ENCODE measurements at places on chromosomes 4 and X.

DNA sequence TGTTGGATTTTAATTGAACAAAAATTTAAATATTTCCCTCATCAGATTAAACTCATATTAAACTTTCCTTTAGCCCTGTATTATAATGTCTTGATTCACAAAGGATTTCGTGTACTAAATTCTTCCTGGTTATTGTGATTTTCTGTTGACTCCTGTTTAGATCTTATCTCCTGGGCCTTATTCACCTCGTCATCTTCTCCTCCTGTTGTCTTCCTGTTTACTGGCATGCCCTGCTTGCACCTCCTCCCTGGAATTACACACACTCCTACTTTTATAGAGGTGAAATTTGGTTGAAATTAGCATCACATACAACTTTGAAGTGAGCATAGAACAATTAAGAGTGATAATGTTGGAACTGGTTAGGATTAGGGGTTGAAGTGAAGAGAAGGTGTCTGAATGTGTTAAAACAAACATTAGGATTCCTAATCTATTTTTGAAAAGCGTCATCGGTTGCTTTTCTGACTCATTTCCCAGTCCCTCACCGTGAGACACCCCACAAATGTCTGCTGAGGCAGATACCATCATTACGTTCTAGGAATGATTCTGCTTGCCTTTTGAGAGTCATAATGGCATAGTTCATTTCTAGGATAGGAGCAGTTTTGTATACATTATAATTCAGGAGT is 32.5 kb downstream of the TLL1 start:
- no peak for DNase-seq

GRCh38 chrX:71504346-71504745 is 28.6 kb upstream of the OGT start:
- no peak for DNase-seq

DNA sequence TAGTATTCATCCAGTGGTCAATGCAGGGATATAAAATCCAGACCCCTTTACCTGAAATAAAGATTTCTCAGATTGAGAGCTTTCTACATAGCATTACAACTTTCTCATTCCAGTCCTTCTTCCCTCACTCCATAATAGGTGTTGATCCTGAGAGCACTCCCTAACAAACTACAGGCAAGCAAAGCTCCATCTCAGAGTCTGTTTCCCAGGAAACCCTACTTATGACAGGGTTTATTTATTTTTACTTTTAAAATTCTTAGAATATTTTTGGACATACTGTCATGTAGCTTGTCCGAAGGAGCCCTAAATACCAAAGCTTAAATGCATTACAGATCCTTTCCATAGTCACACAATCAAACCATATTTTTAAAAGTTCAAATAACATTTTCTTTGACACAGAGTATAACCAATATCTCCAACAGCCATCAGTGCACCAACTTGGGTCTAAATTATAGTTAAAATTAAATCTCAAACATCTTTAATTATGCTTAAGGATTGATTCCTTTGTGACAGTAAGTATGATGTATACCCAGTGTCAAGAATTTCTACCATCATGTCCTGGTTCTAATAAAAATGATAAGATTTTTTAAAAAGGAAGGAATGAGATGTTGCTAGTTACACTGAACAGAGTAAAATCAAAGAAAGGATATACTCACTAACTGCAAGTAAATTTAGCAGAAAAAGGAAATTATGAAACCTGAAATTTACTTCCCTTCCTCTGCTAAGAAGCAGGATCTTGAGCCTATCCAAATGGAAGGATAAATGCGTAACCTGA is 580.4 kb upstream of the ADGRL3 start:
- DNase-seq: no peak

DNA sequence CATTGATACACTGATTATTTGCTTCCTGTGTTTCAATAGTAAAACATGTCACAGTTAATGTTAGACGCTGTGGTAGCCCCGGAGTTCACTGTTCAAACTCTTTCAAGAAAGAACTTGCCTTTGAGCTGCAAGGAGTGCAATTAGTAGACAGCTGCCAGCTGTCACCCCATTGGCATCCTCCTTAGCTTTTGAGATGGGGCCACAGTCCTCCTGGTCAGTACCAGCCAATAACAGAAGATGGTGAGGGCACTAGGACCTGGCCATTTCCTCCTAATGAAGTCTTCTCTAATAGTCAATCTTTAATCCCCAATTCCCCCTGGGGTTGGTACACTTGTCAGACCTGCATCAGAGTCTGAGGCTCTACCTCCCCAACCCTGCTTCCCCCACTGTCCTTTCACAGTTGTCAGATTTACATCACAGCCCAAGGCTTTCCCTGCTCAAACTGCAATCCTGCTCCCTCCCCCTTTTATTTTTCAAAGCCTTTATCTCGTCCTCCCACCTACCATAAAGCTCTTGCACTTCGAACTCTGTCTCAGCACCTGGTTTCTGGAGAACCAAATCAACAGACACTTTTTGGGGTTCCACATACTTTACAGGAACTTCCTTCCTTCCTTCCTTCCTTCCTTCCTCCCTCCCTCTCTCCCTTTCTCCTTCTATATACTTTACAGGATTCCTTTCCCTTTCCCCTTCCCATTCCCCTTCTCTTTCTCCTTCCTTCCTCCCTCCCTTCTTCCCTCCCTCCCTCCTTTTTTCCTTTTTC is 182.0 kb downstream of the RASL11B start:
- DNase-seq: no peak

DNA sequence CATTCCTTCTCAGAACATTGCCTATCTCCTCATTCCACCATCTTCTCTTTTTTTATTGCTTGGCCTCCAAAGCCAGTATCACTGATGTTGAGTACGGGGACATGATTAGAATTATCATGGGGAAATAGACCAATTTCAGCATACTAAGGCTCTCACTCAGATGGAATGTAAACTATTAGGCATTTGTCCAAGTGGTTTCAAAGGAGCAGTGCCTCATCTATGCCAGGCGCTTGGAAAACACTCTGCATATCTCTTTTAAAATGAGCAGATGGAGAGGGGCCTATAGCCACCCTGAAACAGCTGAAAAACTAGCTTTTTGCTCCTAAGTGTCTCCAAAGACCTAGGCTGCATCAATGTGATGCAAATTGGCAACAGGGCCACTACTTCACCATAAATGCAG is 150.8 kb upstream of the DIPK2B start:
- no peak for DNase-seq

- DNase-seq: no peak
Observed at GRCh38 chr4:165810726-165811125, 62.3 kb upstream of the TLL1 start.

DNA sequence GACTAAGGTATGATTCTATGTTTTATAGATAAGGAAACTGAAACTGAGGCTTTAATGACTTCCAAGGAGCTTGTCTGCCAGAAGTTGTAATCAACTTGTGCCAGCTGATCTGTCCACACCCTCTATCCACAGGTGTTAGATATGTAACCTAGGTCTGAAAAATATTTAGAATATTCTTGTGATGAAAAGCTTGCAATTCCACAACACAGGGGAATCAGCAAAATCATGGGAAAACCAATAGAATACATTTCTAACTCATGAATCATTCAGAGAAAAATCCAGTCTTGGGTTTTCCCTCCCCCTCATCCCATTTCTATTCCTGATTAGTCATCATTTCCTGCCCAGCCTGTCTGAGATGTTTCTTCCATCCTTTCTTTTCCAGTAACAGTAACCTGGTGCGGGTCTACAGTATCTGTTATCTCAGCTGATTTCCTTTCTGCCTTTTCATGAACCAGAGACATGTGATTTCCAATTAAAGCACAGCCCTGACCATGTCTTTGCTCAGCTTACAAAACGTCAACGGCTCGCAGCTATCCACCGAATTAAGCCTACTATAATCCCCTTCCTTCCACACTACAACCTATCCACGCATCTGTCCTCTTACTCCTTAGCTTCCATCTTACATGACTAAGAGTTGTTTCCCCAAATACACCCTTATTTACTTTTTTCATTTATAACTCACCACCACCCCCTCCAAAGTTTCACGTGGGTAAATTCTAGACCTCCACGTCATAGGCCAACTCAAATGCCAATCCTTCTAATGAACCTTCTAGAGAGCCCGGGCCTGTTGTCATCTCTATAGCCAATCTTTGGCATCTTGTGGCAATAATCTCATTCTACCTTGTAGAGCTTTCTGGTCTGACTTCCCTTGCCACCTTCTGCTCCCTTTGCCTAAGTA is 961 bp upstream of the NOCT start:
- DNase-seq: no peak

DNA sequence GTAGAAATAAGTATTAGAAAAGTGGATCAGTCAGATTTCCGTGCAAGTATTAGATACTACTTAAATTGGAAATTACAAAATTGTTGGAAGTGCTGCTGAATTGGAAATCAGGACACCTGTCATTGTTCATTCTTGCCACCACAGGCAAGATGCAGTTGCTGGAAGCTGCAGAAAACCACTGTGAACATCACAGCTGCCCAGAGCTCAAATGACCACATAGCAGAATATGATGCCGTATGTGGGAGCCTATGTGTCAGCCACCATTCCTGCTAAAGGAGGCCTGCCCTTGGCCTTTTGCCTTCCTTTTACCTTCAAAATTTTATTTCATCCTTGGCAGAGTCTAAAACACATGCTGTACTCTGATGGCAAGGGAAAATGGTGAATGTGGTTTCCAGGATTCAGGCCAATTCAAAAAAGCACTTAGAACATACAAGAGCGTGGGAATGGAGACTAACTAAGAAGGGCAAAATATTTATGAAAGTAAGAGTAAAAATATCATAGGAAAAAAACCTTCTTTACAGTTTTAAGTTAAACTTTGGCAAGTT is 1005.5 kb upstream of the GRID2 start:
- DNase-seq: no peak

- peak; percentile 80 for DNase-seq
Observed at GRCh38 chr4:183905593-183906488, 734 bp downstream of the STOX2 start.

- no peak for DNase-seq
Observed at GRCh38 chr4:47071901-47072341, 40.6 kb downstream of the GABRB1 start.

GRCh38 chrX:49858341-49858740 is 20.9 kb upstream of the USP27X start:
- DNase-seq: no peak

DNA sequence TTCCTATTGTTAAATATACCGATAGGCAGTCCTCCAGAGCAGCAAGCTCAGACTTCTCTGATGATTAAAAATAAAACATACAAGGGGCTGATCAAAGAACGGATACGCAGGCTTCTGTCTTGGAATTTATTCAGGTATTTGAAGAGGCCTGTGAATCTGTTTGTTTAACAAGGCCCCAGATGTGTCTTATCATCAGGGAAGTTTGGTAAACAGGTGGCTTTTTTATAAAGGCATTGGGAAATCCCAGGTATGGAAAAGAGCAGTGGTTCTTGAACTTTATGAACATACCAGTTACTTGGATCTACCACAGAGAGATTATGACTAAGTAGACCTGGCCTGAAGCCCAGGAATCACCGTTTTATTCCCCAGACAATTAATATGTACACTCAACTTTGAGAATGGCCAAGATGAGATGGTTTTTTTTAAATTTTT is 47.9 kb downstream of the SOWAHB start:
- DNase-seq: no peak

GRCh38 chrX:151679798-151680402 is 15.4 kb upstream of the PRRG3 start:
- no peak for DNase-seq

- DNase-seq: no peak
Observed at GRCh38 chr4:172653676-172654075, 514.9 kb upstream of the GALNT7 start.

- DNase-seq: no peak
Observed at GRCh38 chr4:40672528-40673522, 43.2 kb upstream of the RBM47 start.

DNA sequence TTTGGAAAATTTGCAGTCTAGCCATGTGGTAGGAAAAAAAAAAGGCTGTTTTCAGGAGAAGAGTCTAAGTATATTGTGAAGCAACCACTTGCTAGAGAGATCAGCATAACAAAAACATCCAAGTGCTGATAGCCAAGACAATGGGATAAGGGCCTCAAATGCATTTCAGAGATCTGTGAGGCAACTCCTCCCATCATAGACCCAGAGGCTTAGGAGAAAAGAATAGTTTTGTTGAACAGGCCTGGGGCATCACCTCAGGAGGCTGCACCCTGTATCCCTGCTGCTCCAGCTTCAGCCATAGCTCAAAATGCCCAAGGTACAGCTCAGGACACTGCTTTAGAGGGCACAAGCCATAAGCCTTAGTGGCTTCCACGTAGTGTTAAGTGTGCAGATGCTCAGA is 13.6 kb upstream of the GPR174 start:
- no peak for DNase-seq

GRCh38 chr4:48275247-48275646 is 5.6 kb upstream of the TEC start:
- no peak for DNase-seq

- DNase-seq: no peak
Observed at GRCh38 chrX:44536198-44536597, 6.5 kb downstream of the FUNDC1 start.

- no peak for DNase-seq
Observed at GRCh38 chrX:101787934-101788333, 128.3 kb upstream of the ARMCX2 start.

GRCh38 chr4:103719105-103719829 is 518 bp downstream of the TACR3 start:
- no peak for DNase-seq

DNA sequence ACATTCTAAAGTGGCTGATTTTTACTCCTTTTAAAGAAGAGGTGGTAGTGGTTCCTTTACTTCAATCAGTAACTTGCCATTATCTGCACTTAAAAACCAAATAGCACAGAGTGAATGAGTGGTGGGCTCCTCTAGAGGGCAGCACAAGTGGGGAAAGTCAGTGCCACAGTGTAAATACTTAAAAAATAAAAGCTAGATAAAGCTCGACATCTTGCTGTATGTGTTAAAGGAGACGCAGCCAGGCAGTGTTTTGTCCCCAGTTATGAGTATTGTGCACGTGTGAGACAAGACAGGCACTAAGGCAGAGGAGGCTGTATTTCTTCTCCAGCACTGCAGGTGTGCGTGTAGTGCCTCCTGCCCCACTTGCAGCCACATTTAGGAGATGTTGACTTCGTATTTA is 24.6 kb downstream of the NAP1L5 start:
- no peak for DNase-seq

DNA sequence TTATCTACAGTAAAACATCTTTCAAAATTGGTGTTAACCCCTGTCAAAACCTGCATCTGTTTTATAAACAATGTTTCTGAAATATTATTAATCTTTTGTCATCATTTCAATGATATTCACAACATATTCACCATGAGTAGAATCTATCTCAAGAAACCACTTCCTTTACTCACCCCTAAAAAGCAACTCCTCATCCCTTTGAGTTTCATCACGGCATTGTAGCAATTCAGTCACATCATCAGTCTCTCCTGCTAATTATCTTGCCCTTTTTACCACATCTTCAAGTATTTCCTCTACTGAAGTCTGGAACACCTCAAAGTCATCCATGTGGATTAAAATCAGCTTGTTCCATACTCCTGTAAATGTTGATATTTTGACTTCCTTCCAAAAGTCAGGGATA is 415.3 kb upstream of the TECRL start:
- no peak for DNase-seq

GRCh38 chrX:119734897-119735339 is 23.5 kb upstream of the SOWAHD start:
- DNase-seq: no peak

GRCh38 chr4:142314686-142315085 is 531.4 kb downstream of the INPP4B start:
- DNase-seq: no peak

GRCh38 chr4:158010361-158010760 is 162.5 kb downstream of the GASK1B start:
- no peak for DNase-seq

GRCh38 chrX:264634-265455 is 16.3 kb upstream of the PLCXD1 start:
- no peak for DNase-seq
